Uterine smooth muscle cell (primary cell): ENCODE measurements at places on chromosomes 1 and 21. TPM values are rescaled to one million over a fixed set of nuclear protein-coding genes. Genes with fewer than 3 reads are reported as not detected.

The PWP2 gene
- 7.4 and 35.6 TPM in 2 replicates for total RNA-seq

The FMO5 gene
- 0.75 and 0.77 TPM in 2 replicates for total RNA-seq

The PDPN gene
- 1.5 and 15.9 TPM in 2 replicates for total RNA-seq

The CRABP2 gene
- 17.0 and 21.5 TPM in 2 replicates for total RNA-seq
